ENCODE measurements at places on chromosomes 5 and 9.

- no peak for DNase-seq
These were observed 99.1 kb downstream of the PTTG1 start for GRCh38 chr5:160520609-160521391.

GRCh38 chr5:111776913-111777781, 20.2 kb upstream of the NREP start:
- DNase-seq: no peak

GRCh38 chr5:159452480-159453167, 122.3 kb upstream of the IL12B start:
- no peak for DNase-seq

GRCh38 chr5:158995694-158996173, 104.0 kb downstream of the EBF1 start:
- no peak for DNase-seq

DNA sequence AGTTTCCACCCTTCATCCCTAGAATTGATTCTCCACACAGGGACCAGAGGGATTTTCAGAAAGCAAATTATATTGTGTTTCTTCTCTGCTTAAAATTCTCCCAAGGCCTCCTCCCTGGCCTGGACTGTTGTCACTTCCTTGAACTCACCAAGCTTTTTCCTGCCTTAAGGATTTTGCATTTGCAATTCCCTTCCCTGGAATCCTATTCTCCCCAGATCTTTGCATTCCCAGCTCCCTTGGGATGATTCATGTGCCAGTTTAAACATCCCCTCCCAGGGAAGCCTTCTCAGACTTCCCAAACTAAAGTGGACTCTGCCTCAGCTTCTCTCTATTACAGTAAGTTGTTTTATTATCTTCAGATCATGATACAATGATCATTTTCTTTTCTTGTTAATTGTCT, 35.2 kb upstream of the PDE8B start:
- DNase-seq: no peak
